ENCODE measurements at places on chromosomes 13 and 19. TPM values are rescaled to one million over a fixed set of nuclear protein-coding genes. Genes with fewer than 3 reads are reported as not detected.

DNA sequence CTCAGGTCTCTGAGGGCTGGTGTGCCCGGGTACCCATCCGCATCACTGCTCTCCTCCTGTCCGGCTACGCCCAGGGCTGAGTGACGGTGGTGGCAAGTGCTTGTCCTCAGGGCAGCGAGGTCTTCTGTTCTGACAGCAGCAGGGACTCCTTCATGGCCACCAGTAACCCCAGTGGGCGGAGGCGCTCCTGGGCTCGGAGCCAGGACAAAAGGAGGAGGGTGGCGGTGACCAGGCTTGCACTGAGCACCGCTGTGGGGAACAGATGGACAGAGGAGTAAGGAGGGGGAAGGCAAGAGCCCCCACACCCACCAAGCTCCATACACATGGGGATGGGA is 5.8 kb downstream of the CD320 start:
- peak; percentile 65 for DNase-seq
- no peaks in the 10 kb centered on the region for H3K36me3 ChIP-seq
- H3K27me3 ChIP-seq, result no peaks in the 10 kb centered on the region
- H3K4me3 ChIP-seq, result no peak overlapping the region

GRCh38 chr13:50376895-50377575 is 361.8 kb downstream of the KCNRG start:
- DNase-seq, result no peak
- H3K27me3 ChIP-seq, result no peaks in the 10 kb centered on the region
- no peaks in the 10 kb centered on the region for H3K36me3 ChIP-seq
- H3K4me3 ChIP-seq, result no peak overlapping the region

DNA sequence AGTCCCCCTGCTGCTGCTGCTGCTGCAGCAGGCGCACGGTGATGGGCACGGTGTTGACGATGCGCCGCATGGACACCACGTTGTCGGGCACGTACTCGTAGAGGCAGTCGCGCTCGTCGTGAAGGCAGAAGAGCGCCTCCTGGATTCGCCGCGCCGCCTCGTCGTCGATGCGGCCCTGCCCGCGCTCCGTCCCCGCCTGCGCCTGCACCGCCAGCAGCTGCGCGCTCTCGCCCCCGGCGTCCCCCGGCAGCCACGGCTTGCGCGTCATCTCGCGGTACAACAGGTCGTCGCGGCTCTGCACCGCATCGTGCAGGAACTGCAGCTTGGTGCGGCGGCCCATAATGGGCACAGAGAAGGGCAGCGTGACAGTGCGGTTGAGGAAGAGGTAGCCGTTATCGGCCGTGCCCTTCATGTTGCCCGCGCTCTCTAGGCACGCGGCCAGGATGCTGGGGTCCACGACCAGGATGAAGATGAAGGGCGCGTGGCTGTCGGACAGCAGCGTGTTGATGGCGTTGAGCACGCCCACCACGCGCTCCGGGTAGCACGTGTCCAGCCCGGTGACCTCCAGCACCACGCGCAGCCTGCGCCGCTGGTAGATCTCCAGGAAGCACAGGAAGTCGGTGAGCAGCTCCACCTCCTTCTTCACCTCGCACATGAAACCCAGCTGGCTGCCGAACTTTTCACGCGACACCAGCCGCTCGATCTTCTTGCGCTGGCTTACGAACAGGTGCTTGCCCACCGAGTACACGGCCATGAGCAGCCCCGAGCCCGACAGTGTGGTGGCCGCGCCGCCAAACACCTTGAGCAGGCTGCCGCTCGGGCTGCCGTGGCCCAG is 8.1 kb downstream of the NKPD1 start:
- H3K4me3 ChIP-seq, result peak overlapping the region; percentile 26
- no peaks in the 10 kb centered on the region for H3K36me3 ChIP-seq
- no peaks in the 10 kb centered on the region for H3K4me1 ChIP-seq
- H3K27ac ChIP-seq, result no peak overlapping the region
- DNase-seq, result no peak
- H3K27me3 ChIP-seq, result peaks cover 41% of the 10 kb centered on the region

DNA sequence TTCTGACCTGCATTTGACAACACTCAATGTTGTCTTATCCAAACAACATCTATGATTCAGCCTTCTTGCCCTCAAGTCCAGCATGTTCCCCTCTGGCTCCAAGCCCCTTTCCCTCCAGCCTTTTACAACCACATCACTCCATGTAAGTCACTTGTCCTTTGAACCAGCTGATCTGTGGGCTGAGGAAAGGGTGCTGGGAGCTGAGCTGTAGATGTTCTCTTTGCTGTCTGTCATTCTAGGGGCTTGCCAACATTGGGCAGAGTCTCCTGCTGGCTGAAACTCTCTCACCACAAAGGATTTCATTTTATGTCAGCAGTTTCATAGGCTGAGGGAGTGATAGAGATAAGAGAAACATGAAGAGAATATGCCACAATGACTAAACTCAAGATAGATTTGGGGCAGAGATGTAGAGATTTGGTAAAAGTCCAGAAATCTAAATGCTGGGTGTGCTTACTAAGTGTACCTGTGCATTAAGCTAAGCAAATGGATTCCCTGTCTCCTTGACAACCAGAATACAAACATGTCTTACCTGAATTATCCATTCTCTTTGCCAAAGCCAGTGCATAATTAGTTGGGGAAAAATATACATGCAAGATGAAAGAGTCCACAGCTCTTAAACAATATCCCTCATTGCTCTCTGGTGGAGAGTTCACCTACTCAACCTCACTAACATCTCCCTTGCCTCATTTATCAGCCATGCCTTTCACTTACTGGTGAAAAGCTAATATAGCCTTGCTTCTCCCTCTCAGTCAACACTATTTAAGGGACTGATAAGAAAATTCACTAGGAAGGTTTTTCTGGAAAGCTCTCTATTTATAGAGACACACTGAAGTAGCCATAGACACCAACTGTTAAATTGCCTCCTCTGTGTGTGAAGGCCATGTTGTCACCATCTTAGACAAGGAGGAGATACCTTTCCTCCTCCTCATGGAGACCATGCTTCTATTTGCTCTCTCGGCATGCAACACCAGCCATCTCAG is 175.5 kb upstream of the SERP2 start:
- no peaks in the 10 kb centered on the region for H3K4me1 ChIP-seq
- DNase-seq, result no peak
- no peaks in the 10 kb centered on the region for H3K36me3 ChIP-seq

GRCh38 chr19:31315652-31316051 is 33.6 kb downstream of the TSHZ3 start:
- no peaks in the 10 kb centered on the region for H3K4me1 ChIP-seq
- H3K27ac ChIP-seq, result peak overlapping the region; percentile 68
- no peaks in the 10 kb centered on the region for H3K27me3 ChIP-seq
- H3K36me3 ChIP-seq, result no peaks in the 10 kb centered on the region
- H3K4me3 ChIP-seq, result no peak overlapping the region

- no peak overlapping the region for H3K4me3 ChIP-seq
- no peaks in the 10 kb centered on the region for H3K36me3 ChIP-seq
- no peaks in the 10 kb centered on the region for H3K4me1 ChIP-seq
- no peak overlapping the region for H3K27ac ChIP-seq
- no peak for DNase-seq
- no peaks in the 10 kb centered on the region for H3K27me3 ChIP-seq
Measured at GRCh38 chr13:66826398-66826797, 403.7 kb downstream of the PCDH9 start.

DNA sequence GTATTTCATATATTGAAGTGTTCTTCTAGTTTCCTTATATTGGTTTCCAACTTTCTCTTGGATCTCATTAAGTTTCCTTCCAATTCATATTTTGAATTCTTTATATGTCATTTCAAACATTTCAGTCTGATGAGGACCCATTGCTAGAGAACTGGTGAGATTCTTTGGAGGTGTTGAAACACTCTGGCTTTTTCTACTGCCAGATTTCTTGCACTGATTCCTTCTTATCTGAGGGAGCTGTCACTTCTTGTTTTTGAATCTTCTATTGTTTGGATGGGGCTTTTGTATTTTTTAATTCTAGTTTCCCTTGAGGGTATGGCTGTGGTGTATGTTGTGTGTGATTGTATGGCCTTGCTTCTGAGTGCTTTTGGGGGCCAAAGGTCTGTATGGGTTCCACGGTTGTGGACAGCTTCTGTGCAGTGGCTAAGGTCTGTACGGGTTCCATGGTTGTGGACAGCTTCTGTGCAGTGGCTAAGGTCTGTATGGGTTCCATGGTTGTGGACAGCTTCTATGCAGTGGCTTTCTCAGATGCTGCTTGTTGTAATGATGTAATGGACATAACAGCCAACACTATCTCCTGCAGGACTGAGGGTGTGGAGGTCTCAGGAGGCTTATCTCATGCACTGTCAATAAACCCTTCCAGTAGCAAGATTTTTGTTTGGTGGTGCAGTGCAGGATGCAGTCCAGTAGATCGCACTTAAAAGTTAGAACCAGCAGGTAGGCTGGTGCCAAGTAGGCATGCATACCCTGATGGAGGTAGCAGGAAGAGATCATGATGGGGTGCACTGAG is 36.8 kb downstream of the ACSBG2 start:
- no peak for DNase-seq
- H3K36me3 ChIP-seq, result no peaks in the 10 kb centered on the region
- no peak overlapping the region for H3K4me3 ChIP-seq

- H3K27ac ChIP-seq, result no peak overlapping the region
- H3K4me1 ChIP-seq, result no peaks in the 10 kb centered on the region
- DNase-seq, result no peak
- no peak overlapping the region for H3K4me3 ChIP-seq
- no peaks in the 10 kb centered on the region for H3K36me3 ChIP-seq
- H3K27me3 ChIP-seq, result no peaks in the 10 kb centered on the region
Measured at GRCh38 chr19:16051254-16052025, 24.9 kb upstream of the TPM4 start.

GRCh38 chr19:11737964-11738745 is 591 bp downstream of the ZNF823 start:
- H3K27ac ChIP-seq, result peak overlapping the region; percentile 93
- DNase-seq, result peak; percentile 77
- no peaks in the 10 kb centered on the region for H3K36me3 ChIP-seq
- H3K4me3 ChIP-seq, result peak overlapping the region; percentile 92
- no peaks in the 10 kb centered on the region for H3K27me3 ChIP-seq

DNA sequence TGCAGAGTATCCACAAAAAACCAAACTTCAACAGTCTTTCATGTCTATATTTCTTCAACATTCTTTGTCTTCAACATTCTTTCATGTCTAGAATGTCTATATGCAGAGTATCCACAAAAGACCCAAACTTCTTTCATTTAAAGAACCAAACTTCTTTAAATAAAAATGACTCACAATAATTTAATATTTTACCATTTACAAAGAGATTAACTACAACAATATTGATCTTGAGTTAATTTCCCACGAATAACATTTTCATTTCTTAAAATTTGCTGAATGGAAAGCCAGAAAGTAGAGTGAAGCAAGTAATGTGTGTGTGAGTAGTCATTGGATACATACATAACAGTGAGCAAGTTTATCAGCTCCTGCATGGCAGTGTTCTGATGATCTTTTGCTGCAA is 1069.7 kb downstream of the EFNB2 start:
- no peak for DNase-seq
- H3K27ac ChIP-seq, result no peak within 1 kb of the TSS
- no peaks in the 10 kb centered on the region for H3K27me3 ChIP-seq
- no peaks in the 10 kb centered on the region for H3K36me3 ChIP-seq
- no peaks in the 10 kb centered on the region for H3K4me1 ChIP-seq
- H3K4me3 ChIP-seq, result no peak within 1 kb of the TSS

- H3K27me3 ChIP-seq, result peaks cover 31% of the 10 kb centered on the region
- H3K4me1 ChIP-seq, result peaks cover 18% of the 10 kb centered on the region
- no peak overlapping the region for H3K4me3 ChIP-seq
- peaks cover 29% of the 10 kb centered on the region for H3K36me3 ChIP-seq
Measured at GRCh38 chr19:18869781-18870530, 26.0 kb downstream of the CERS1 start.

GRCh38 chr19:54692298-54692615 is 29.5 kb downstream of the LILRB4 start:
- DNase-seq, result no peak
- no peak overlapping the region for H3K4me3 ChIP-seq
- H3K36me3 ChIP-seq, result no peaks in the 10 kb centered on the region

GRCh38 chr19:19404879-19405860 is at the start of gene GATAD2A:
Gene GATAD2A, plus strand, starts transcription at chr19:19405675. Its CDS starts 59,671 bp downstream, at chr19:19465346.
- DNase-seq, result peak; percentile 97
- H3K27me3 ChIP-seq, result no peaks in the 10 kb centered on the region
- H3K36me3 ChIP-seq, result no peaks in the 10 kb centered on the region
- H3K27ac ChIP-seq, result peak within 1 kb of the TSS; percentile 86

DNA sequence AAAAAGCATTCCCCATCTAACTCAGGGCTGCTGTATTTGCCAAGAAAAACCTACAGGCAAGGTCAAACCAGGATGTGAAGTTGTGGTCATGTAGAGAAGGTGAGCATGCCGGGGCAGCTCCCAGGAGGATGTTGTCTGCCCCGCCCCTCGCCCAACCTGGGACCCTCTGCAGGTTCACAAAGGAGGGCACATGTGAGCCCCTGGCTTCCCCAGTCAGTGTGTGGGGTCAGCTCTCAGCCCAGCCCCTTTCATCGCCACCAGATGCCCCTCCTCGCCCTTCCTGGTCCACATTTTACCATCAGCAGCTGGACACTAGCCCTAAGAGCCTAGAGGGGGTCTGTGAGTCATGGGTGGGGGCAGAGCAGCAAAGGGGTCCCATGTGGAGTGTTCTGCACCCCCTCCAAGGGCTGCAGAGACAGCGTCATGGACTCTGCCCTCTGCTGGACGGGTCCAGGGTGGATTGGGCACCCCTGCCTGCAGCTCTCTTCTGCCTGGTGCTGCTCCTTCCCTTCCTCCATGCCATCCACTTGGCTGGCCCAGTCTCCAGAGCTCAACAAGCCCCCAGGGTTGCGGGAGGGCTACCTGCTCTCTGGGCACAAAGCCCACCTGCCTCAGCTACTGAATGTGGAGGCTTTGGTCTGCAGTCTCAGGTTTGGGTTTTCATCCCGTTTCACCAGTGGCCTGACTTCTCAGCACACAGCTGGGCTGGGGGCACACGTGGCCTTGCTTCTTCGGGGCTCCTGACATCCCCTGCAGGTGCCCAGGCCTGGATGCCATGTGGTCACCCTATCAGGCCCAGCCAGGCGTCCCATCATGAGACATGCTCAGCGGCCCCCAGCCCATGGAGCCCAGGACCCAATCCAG is 3.7 kb downstream of the PLEKHF1 start:
- peaks cover 1% of the 10 kb centered on the region for H3K36me3 ChIP-seq
- peak overlapping the region; percentile 24 for H3K27ac ChIP-seq
- H3K4me1 ChIP-seq, result peaks cover 62% of the 10 kb centered on the region
- no peak overlapping the region for H3K4me3 ChIP-seq
- peak; percentile 60 for DNase-seq
- H3K27me3 ChIP-seq, result no peaks in the 10 kb centered on the region

DNA sequence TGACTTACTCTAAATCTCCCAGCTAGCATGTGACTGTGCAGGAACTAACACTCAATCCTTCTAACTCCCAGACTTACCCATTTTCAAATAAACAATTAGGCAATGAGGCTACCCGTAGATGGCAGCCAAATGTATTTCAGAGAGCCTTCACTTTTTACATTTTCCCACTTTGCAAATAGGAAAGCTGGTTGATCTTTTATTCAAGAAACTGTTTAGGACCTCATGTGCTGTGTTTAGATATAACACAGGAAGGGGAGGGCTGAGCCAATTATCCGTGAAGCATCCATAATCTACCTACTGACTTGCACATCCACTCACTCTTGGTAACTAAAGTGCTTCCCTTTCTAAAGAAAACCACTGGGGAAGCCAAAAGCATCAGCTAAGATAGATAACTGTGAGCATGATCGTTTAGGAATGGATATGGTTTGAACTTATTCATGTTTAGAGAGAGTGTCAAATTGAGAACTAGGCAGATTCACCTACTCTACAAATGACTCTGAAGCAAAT is 33.4 kb downstream of the MBNL2 start:
- DNase-seq, result no peak
- no peaks in the 10 kb centered on the region for H3K27me3 ChIP-seq
- H3K36me3 ChIP-seq, result no peaks in the 10 kb centered on the region
- H3K4me3 ChIP-seq, result no peak overlapping the region

The ACP5 gene
- total RNA-seq, result 7.6 TPM

The PIN1 gene
- 137 TPM for total RNA-seq

The KLK3 gene
- total RNA-seq, result not detected

The ERICH6B gene
- not detected for total RNA-seq

The APOC4 gene
- total RNA-seq, result not detected

The KLK8 gene
- total RNA-seq, result not detected
